ENCODE measurements at places on chromosomes 7 and 10. TPM values are rescaled to one million over a fixed set of nuclear protein-coding genes. Genes with fewer than 3 reads are reported as not detected.

GRCh38 chr10:109126016-109126415 lies 797.3 kb downstream of the XPNPEP1 start:
- DNase-seq, result no peak

DNA sequence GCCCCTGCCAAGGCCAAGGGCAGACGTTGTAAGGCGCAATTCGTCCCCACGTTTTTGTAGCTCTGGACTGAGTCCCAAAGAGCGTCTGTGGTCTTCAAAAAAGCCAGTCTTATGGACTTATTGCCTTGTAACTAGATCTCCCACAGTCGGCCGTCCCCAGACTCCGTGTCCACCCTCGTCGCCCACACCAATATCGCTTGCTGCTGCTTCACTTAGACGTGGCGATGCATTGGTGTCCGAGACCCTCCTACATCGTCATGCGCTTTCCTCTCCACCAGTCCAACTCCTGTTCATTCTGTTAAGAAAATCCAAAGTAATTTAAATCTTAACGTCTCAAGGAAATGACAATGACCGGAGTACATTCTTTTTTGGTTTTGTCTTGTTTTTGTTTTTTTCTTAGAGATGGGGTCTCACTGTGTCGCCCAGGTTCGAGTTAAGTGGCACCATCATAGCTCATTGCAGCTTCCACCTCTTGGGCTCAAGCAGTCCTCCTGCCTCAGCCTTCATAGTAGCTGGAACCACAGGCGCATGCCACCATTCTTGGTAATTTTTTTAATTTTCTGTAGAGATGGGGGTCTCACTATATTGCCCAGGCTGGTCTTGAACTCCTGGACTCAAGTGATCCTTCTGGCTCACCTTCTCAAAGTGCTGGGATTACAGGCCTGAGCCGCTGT lies 851 bp downstream of the KIFBP start:
- DNase-seq, result no peak

DNA sequence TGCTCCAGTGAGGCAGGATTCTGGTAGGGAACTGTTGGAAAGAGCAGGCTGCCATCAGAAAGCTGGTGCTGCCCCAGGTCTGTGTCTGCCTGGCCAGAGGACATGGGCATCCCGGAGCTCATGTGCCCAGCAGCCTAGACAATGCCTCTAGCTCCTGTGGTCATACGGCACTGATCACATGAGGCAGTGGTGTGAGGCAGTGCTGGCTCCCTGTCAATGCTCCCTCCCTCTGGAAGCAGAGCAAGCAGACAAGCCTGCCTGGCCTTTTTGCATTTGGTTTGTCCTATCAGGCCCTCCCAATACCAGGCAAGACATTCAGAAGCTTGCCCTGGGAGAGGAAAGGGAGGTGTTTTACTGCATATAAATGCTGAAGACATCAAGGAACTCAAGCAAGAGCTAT lies 19.5 kb upstream of the MMP21 start:
- no peak for DNase-seq

AQP1 gene
- 117 TPM for total RNA-seq

DNA sequence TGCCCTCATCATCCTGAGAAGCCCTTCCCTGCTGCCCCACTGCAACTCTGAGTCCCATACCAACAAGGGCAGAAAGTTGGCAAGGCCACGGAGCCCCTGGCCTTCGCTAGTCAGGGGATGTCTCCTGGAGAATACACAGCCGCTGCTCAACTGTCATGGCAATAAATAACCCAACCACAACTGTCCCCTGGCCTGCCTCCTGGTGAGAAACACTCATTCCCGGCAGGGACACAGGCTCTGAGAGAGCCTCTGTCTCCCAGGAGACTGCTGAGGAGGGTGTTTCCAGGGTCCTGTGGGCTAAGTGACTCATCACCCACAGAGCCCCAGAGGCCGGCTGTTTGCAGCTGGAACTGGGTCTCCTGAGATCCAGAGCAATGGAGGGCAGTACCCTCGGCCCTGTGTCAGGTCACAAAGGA lies 354.1 kb downstream of the TNS3 start:
- no peak for DNase-seq

RNF133 gene
- total RNA-seq, result not detected

GRCh38 chr7:106566196-106566595 lies 94.8 kb downstream of the CCDC71L start:
- DNase-seq, result no peak

VPS41 gene
- 15.3 TPM for total RNA-seq

DNA sequence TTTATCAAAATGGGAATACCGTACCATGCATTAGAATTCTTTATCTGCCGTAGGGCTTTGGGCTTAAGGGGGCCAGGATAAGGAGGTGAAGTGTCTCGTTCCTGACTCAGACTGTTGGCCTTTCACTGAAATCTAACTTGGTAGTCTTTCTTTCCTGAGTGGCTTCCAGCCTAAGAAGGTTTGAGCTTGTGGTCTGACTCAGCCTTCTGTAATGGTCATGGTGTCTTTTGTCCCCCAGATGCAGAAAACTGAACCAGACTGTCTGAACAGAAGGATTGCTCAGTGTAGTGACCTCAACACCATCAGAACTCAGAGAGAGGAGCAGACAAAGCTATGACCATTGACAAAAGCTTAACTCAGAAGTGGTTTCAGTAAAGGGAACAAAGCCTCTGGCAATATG lies 39.5 kb downstream of the WNT2 start:
- no peak for DNase-seq

- DNase-seq, result no peak
These were observed 147.1 kb downstream of the MALRD1 start for GRCh38 chr10:19195698-19196097.

- no peak for DNase-seq
These were observed 27.8 kb downstream of the UNC5B start for GRCh38 chr10:71239946-71240795.

GRCh38 chr10:11275651-11276050 lies 258.0 kb downstream of the CELF2 start:
- no peak for DNase-seq

POLR1F gene
- total RNA-seq, result 8.7 TPM

DNA sequence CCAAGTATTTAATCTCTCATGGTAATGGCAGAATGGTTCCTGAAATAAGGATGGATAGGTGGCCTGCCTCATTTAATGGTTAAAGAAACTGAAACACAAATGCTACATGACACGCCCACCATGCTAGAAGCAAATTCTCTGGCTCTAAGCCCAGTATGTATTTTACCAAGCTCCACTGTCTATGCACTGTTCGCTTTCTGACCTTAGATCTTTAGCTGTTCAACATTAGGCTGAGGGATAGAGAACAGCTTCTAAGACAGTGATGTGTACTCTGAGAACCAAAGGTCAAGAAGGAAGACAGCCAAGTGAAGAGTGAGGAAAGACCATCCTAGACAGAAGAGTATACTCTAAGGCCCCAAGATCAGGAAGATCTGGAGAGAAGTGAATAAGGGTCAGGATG lies 26.6 kb downstream of the FAM3C start:
- DNase-seq, result no peak

HMX2 gene
- not detected for total RNA-seq

GRCh38 chr10:93398528-93398927 lies 83.6 kb downstream of the MYOF start:
- DNase-seq, result no peak

DNA sequence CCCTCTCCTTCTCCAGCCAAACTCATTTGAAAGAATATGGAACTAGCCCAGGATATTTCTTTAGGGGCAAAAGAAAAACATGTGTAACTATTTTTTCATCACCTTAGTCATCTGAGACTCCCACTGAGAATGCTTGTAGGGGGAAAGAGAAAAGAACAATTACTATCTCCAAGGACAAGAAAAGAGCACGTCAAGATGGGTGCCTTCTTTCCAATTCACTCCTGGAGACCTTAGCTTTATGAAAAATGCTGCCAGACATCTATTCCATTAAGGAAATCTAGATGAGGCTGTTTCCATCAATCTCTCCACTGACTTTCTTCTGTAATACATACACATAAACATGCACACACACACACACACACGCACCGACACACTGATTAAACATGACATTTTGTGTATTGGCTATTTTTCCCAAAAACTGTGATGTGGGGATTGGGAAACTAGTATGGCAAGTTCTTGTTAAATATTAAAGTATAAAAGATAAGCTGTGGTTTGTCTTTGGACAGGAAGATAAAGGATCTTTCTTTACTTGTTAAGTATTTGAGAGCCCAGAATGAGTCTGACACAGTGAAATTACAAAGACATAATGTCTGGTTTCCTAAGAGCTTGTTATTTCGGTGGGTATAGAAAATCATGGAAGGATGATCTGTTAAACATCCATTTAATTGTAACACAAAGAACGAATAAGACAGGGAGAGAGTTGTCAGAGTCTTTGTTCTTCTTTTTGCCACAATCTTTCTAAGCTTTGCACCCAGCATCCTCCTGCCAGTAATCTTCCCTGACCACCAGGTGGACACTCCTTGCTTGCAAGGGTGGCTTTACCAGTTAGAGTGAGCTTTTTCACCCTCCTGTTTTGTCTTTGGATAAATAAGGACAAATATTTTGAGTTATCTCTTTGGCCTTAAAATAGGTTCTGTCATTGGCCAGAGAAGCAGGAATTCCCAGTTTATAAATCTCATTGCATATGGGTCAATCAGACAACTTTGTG lies 177.3 kb upstream of the TMEM72 start:
- no peak for DNase-seq

LIPK gene
- total RNA-seq, result not detected

- no peak for DNase-seq
These were observed 687 bp downstream of the EPDR1 start for GRCh38 chr7:37920849-37921805.

ZP3 gene
- total RNA-seq, result 1.1 TPM

RBM20 gene
- 11.1 TPM for total RNA-seq

DNA sequence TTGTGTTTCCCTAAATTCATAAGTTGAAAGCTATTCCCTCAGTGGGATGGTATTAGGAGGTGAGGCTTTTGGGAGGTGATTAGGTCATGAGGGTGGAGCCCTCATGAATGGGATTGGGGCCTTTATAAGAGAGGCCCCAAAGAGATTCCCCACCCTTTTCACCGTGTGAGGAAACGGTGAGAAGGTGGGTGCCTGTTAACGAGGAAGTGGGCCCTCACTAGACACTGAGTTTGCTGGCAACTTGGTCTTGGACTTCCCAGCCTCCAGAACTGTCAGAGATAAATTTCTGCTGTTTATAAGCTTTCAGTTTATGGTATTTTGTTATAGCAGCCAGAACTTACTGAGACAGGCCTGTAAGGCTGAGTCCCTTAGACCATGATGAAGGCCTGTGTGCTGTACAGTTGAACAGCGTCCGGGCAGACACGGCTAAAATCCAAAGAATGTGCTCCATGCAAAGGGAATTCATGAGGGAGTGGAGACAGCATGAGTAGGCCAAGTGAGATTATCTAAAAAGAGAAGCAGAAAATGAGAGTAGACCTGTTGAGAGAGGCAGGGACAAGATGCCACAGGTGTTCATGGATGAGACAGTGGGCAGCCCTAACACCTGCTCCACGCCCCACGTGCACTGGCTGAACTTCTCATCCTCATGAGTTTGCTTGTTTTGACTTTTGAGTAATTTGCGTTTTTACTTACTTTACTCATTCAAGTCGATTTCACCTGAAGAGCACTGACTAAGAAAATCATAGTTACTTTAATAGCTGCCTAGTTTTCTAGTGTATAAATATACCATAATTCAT lies 66.9 kb upstream of the SFMBT2 start:
- no peak for DNase-seq

GRCh38 chr10:119543814-119544642 lies 1.5 kb upstream of the RGS10 start:
- DNase-seq, result no peak

- no peak for DNase-seq
These were observed 3.9 kb upstream of the CSGALNACT2 start for GRCh38 chr10:43134126-43134905.

CNPY1 gene
- not detected for total RNA-seq

PAPOLB gene
- not detected for total RNA-seq

- peak; percentile 64 for DNase-seq
These were observed 5.4 kb upstream of the HSPB1 start for GRCh38 chr7:76296743-76297740.

GNAT3 gene
- total RNA-seq, result not detected

GRCh38 chr10:7855205-7855604 lies 36.9 kb downstream of the TAF3 start:
- no peak for DNase-seq

RHBDD2 gene
- total RNA-seq, result 52.1 TPM

GRCh38 chr10:121658611-121659010 lies 60.4 kb upstream of the FGFR2 start:
- no peak for DNase-seq

- DNase-seq, result no peak
These were observed 534.6 kb upstream of the NRP1 start for GRCh38 chr10:33869028-33869427.

- no peak for DNase-seq
These were observed 414.8 kb upstream of the MKI67 start for GRCh38 chr10:128540781-128541761.

GRCh38 chr7:44059219-44060090 lies 5.9 kb downstream of the PGAM2 start:
- no peak for DNase-seq

COL28A1 gene
- total RNA-seq, result 0.58 TPM

GRCh38 chr10:57657164-57657765 lies 610.4 kb downstream of the IPMK start:
- DNase-seq, result no peak

IQUB gene
- total RNA-seq, result not detected

CYP26A1 gene
- total RNA-seq, result not detected

GRCh38 chr7:24956021-24956420 lies 24.0 kb downstream of the OSBPL3 start:
- no peak for DNase-seq

GRCh38 chr7:20159226-20159747 lies 57.9 kb downstream of the MACC1 start:
- DNase-seq, result no peak

DNA sequence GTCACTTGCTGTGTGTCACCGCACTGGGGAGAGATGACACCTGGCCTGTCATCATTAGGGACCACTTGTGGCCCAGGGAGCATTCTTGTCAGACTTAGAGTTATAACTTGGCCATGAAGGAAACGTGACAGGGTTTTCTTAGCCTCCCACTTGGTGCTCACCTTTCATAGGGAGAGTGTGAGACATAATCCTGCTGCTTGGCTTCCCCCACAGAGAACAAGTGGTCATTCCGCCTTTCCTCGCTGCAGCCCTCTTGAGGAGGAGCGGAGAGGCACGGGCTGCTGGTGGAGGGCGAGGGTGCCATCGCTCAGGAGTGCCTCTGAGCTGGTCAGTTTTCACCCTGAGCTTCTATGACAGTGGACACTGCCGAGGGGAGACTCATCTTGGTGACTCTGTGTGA lies 125.0 kb upstream of the GJD4 start:
- DNase-seq, result no peak

TAS2R41 gene
- total RNA-seq, result not detected

GRCh38 chr7:78143661-78144060 lies 345.1 kb downstream of the PHTF2 start:
- DNase-seq, result no peak

CTTNBP2 gene
- 1.5 TPM for total RNA-seq

MUC12 gene
- total RNA-seq, result not detected

DNA sequence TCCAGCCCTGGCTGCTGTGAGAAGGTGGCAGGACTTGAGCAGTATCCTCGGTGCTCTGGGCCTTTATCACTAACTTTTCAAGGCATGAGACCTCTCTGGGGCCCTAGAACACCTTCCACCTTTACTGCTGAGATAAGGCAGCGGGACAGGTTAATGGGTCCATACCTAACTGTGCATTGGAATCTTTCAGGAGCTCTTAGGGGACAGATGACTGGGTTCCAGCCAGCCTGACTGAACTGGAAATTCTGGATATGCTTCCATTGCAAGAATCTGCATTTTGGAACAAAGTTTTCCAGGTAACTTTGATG lies 73.0 kb downstream of the ATXN7L1 start:
- no peak for DNase-seq

SPDYE8 gene
- total RNA-seq, result not detected

GPC2 gene
- total RNA-seq, result 4.0 TPM
